HFF-Myc (cell line): ENCODE measurements at places on chromosomes 13 and 19.

GRCh38 chr19:17078920-17079709 is 3.5 kb downstream of the MYO9B start:
- DNase-seq, result no peak

- no peak for DNase-seq
Measured at GRCh38 chr19:15730538-15730937, 2.7 kb downstream of the OR10H2 start.

- no peak for DNase-seq
Measured at GRCh38 chr19:2282062-2282861, at the start of gene PEAK3. PEAK3 (minus strand) TSS chr19:2282175; CDS start chr19:2280931, 1,244 bp downstream.

DNA sequence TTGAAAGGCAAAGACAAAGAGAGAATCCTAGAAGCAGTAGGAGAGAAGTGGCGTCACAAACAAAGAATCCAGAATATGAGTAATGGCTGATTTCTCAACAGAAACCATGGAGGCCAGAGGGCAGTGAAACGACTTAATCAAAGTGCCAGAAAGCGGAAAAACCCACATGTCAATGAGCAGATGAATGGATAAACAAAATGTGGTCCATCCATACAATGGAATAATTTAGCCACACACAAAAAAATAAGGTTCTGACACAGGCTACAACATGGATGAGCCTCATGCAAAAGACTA is 52.2 kb upstream of the RANBP3 start:
- no peak for DNase-seq

DNA sequence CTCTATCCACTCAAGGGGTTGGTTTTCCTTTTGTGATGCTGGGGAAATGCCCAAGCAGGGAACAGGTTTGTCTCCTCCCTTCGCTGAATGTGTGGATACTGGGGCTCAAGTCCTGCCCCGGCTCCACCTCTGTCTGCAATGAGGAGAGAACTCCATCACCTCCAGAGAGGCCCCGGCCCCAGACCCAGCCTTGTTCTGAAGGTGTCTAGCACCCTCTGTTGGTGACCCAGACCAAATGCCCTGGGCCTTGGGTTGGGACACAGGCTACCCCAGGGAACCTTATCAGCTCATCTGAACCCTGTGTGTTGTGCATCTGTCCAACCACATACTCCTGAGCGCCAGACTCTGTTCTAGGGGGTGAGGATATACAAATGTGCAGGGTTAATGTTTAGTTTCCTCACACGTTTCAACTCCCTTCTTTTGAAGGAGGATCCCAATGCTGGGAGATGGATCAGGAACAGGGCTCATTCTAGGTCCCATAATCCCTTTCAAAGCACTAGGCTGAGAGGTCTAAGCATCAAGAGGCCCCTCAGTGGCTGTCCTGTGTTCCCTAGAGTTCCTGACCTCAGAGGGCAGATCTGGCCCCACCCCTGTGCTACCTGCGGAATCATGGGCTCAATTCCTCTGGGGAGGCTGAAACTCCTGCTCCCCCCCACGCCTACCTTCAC is 112.5 kb upstream of the SLC7A1 start:
- peak; percentile 24 for DNase-seq
